ENCODE measurements at places on chromosomes 5 and 9. TPM values are rescaled to one million over a fixed set of nuclear protein-coding genes. Genes with fewer than 3 reads are reported as not detected.

GRCh38 chr5:163281512-163281911 is 155.9 kb upstream of the CCNG1 start:
- no peak overlapping the region for H3K27ac ChIP-seq
- no peak overlapping the region for H3K4me3 ChIP-seq
- H3K36me3 ChIP-seq: no peaks in the 10 kb centered on the region
- no peak for DNase-seq
- H3K27me3 ChIP-seq: no peaks in the 10 kb centered on the region

GRCh38 chr5:164555809-164556208 is 1050.4 kb downstream of the MAT2B start:
- no peaks in the 10 kb centered on the region for H3K27me3 ChIP-seq
- no peak for DNase-seq
- no peak overlapping the region for H3K4me3 ChIP-seq
- no peaks in the 10 kb centered on the region for H3K36me3 ChIP-seq
- no peak overlapping the region for H3K27ac ChIP-seq

DNA sequence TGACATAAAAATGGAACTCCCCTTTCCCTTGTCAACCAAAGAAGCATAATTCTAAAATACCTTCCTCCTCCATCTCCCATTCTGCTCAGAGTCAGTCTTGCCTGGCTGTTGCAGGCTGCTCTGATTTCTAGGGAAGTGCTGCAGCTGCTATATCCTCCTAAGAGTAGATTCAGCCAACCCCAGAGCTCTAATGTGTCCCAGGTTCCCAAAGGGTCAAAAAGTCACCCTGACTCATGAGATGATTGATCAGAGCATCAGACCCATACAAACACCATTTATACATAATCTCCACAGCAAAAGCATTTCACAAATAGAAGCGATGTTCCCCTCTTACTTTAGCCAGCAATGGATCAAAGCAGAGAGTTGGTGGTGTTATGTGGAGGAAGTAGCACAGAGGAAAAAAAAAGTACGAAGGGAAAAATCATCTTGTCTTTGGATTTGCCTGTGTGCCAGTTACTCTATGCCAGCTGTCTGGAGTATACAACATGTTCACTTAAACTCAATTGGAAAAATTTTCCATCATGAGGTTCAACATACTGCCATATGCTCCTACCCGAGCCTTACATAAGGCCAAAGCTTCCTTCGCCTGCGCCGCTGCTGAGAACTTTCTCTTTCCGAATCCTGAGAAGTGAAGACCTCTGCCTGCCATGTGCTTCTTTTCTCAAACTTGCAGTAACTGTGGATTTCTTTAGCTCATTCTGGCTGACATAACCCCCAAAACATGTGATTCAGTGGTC is 258.0 kb downstream of the TLE4 start:
- no peaks in the 10 kb centered on the region for H3K4me1 ChIP-seq
- no peak overlapping the region for H3K27ac ChIP-seq
- no peaks in the 10 kb centered on the region for H3K27me3 ChIP-seq
- no peak overlapping the region for H3K4me3 ChIP-seq
- no peaks in the 10 kb centered on the region for H3K36me3 ChIP-seq

DNA sequence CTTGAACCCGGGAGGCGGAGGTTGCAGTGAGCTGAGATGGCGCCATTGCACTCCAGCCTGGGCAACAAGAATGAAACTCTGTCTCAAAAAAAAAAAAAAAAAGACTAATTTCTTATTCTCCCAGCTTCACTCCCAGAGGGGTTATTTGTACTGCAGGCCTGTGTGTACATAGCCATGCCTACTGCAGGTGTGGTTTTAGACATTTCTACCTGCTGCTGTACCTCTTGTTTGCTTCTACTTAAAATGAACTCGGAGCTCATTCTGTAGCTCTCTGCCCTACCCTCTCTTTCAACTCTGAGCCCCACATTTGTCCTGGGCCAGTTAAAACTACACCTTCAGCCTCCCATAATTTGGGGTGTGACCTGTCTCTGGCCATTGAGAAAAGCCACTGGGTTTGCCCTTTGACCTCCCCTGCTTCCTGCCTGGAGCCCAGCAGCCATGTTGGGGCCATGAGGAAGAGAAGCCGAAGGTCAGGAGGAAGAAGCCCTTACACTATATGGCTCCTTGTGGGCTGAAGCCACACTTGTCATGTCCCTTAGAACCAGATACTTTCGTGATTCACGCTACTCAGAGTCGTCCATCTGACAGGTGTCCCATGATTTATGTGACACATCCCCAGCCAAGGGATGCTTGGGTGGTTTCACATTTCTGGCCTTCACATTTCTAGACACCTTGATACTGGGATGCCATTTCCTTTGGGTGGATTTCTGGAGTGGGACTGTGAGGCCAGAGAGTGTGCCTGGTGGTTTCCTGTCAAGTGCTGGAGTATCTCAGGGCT is 9.4 kb upstream of the CARD19 start:
- no peak overlapping the region for H3K4me3 ChIP-seq

- H3K36me3 ChIP-seq: no peaks in the 10 kb centered on the region
- H3K4me3 ChIP-seq: no peak overlapping the region
- no peaks in the 10 kb centered on the region for H3K27me3 ChIP-seq
- DNase-seq: no peak
- no peaks in the 10 kb centered on the region for H3K4me1 ChIP-seq
Measured at GRCh38 chr9:108634204-108634603, 221.6 kb downstream of the ACTL7B start.

The EPB41L4B gene
- not detected for total RNA-seq

The TMEM232 gene
- total RNA-seq: 1.8 TPM

All from naive thymus-derived CD4-positive, alpha-beta T cell (primary cell).